Amniotic stem cell (primary cell): ENCODE measurements at places on chromosomes 7 and 10.

DNA sequence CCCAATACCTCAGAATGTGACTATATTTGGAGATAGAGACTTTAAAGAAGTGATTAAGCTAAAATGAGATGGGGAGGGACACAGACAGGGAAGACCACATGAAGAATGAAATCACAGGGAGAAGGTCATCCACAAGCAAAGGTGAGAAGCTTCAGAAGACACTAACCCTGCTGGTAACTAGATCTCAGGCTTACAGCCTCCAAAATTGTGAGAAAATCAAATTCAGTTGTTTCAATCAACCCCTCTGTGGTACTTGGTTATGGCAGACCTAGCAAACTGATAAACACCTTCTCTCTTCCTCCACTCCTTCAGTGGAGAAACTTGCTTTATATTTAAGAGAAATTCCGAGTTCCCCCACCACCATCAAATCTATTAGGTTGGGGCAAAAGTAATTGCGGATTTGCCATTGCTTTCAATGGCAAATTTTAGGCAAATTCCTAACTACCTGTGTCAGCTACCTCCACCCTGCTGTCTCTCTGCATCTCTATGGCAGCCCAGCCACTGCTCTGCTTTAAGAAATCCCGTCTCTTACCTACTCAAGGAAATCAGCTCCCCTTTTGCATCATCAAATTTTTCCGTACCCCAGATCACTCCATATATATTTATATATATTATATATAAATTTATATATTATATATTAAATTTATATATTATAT lies 38.2 kb downstream of the SEMA3E start:
- no peak for DNase-seq

DNA sequence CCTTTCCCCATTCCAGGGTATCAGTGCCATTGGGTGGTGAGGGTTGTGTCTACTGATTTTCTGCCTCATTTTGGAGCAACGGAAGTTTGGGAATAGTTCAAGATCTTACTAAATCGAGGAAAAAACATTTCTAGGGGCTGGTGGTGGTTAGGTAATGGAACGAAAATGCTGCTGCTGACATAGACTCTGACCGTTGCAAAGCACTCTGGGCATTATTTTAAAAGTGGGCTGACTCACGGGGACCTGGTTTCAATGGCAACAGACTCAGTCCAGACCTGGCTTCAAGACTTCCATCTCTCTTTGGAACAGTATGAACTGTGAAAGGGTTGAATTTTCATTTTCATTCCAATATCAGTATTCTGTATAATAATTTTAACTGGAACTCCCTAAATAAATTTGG lies 284.0 kb downstream of the PHTF2 start:
- DNase-seq = no peak

GRCh38 chr10:82572744-82573143 lies 697.8 kb downstream of the NRG3 start:
- DNase-seq = no peak

DNA sequence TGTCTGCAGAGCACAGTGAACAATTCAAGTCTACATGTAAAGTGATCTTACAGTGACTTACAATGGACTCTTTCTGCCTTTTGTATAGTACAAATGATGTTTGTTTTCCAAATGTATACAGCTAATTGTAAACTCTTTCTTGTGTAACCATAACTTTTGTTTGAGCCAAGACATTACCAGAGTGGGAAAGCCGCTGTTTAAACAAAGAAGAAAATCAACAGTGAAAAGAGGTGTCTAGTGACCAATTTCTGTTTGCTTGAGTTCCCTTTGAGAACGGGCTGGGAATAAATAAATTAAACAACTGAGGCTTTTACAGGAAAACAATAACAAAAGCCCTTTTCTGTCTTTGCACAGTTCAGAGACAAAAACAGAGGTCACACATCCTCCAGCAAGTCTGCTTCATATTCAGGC lies 1163.4 kb downstream of the CNTNAP2 start:
- no peak for DNase-seq

GRCh38 chr10:113680190-113681111 lies 739 bp downstream of the CASP7 start:
- DNase-seq = no peak

DNA sequence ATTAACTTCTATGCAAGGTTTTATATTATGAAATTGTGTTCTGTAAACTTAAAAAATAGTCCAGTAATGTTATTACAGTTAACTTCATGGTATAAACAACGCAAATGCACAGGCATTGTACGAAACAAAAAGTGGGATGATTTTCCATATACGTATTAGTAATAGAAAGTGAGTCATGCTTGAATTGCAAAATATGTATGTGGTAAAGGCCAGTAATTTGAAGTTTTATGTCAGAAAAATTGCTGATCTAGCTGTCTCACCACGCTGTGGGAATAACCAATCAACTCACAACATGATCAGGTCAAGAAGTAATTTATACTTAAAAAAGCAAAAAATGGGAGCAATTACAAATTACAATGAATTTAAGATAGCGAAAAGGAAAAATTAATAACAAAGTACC lies 37.0 kb upstream of the GLI3 start:
- DNase-seq = no peak
